ENCODE measurements at places on chromosomes 6 and 20.

- DNase-seq, result no peak
Observed at GRCh38 chr6:116475141-116475540, 14.0 kb downstream of the CALHM6 start.

DNA sequence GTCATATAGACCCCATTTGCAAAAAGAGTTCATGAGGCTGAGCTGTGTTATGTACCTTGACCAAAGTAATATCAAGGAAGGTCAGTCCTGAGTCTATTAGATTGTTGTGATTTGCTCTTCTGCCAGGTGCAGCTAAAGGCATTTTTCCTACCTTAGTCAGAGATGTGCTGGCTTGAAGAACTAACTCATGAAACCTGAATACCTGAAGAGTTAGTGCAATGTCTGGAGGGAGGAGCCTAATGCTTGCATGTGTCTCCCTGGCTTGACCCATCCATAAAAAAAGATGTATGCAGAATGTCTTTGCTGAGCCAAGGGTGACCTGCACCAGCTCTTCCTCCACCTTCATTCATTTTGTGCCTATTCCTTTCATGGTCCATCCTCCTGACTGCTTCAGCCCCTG, 742.0 kb downstream of the KIF16B start:
- DNase-seq, result no peak

- DNase-seq, result no peak
Observed at GRCh38 chr20:33310327-33310899, 27.4 kb downstream of the BPIFB1 start.

DNA sequence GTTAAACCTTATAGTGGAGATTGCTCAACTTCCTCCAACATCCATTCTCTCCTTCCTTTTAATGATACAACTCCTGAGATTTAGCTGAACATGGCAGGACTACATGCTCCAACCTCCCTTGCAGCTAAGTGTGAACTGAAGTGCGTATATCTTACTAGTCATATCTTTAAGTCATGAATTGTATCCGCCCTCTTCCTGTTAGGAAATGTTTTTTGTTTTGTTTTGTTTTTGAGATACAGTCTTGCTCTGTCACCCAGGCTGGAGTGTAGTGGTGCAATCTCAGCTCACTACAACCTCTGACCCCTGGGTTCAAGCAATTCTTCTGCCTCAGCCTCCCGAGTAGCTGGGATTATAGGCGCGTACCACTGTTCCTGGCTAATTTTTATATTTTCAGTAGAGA, 8.8 kb upstream of the OSTM1 start:
- DNase-seq, result no peak

- DNase-seq, result no peak
Observed at GRCh38 chr6:158544428-158544827, 15.5 kb upstream of the TMEM181 start.

DNA sequence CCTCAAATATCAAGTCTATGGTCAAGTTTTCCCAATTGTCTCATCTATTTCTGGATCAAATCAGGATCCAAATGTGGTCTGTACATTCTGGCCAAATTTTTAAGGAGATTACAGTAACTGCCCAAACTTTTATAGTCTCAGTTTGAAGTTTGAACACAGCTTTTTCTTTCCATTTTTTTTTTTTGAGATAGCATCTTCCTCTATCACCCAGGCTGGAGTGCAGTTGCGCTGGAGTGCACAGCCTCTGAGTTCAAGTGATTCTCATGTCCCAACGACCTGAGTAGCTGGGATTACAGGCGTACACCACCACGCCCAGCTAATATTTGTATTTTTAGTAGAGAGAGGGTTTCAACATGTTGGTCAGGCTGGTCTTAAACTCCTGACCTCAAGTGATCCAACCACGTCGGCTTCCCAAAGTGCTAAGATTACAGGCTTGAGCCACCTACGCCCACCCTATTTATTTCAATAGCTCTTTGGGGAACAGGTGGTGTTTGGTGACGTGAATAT, 84.9 kb upstream of the CARMIL1 start:
- no peak for DNase-seq

- no peak for DNase-seq
Observed at GRCh38 chr20:47198254-47198671, 158.2 kb downstream of the ZMYND8 start.

DNA sequence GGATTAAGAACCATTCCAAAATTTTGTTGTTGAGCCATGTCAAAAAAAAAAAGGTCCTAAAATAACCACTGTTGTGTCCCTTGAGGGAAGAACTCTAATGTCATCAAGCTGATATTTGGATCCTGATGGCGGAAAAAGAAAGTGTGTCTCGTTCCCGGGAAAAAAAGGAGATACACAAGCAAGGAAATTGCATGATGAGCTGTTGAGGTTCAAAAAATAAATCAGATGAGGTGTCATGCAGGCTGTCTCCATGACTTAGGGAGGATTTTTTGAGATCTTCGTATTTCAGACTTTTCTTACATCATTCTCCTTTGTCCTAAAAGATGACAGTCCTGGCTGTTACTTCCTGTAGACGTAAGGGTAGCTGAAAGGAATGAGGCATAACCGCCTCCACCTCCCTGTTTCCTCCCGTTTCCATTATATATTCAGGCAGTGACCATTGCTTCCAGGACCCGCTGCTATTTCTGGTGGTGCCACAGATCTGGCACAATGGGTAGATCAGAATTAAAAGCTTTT, 117.3 kb upstream of the TNFAIP3 start:
- DNase-seq, result no peak

GRCh38 chr6:79954849-79955248, 7.5 kb upstream of the ELOVL4 start:
- no peak for DNase-seq

GRCh38 chr6:27019651-27020552, 227.6 kb upstream of the PRSS16 start:
- peak; percentile 77 for DNase-seq

- DNase-seq, result no peak
Observed at GRCh38 chr6:103874575-103874974, 985.1 kb downstream of the HACE1 start.

GRCh38 chr6:118335325-118335816, 212.7 kb upstream of the PLN start:
- DNase-seq, result no peak

- no peak for DNase-seq
Observed at GRCh38 chr20:52746190-52746589, 226.0 kb upstream of the TSHZ2 start.

- no peak for DNase-seq
Observed at GRCh38 chr6:48016020-48016755, 94.8 kb downstream of the PTCHD4 start.

DNA sequence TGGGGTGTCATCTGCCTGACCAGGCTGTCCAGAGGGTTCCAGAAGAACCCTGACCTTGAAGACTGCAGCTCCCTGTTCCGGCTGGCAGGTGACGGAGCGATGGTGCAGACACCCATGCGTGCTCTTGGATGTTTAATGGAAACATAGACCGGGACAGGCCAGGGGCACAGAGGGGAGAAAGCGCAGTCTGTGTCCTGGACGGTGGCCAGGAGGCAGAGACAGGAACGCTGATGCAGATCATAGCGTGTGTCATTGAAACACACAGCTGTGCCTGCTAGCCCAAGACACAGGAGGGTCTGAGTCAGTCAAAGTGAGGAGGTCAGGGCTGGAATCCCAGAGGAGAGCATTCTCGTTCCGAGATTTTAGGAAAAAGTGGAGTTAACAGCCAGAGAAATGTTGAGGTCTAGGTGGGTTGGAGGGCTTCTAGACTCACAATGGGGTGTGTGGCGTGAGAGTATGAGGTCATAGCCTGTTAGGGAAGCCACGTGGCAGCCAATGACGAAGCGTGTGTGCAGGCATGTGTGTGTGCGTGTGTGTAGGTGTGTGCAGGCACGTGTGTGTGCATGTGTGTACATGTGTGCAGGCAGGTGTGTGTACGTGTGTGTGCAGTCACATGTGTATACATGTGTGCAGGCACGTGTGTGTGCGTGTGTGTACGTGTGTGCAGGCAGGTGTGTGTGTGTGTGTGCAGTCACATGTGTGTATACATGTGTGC, 167.0 kb downstream of the ERMARD start:
- no peak for DNase-seq

DNA sequence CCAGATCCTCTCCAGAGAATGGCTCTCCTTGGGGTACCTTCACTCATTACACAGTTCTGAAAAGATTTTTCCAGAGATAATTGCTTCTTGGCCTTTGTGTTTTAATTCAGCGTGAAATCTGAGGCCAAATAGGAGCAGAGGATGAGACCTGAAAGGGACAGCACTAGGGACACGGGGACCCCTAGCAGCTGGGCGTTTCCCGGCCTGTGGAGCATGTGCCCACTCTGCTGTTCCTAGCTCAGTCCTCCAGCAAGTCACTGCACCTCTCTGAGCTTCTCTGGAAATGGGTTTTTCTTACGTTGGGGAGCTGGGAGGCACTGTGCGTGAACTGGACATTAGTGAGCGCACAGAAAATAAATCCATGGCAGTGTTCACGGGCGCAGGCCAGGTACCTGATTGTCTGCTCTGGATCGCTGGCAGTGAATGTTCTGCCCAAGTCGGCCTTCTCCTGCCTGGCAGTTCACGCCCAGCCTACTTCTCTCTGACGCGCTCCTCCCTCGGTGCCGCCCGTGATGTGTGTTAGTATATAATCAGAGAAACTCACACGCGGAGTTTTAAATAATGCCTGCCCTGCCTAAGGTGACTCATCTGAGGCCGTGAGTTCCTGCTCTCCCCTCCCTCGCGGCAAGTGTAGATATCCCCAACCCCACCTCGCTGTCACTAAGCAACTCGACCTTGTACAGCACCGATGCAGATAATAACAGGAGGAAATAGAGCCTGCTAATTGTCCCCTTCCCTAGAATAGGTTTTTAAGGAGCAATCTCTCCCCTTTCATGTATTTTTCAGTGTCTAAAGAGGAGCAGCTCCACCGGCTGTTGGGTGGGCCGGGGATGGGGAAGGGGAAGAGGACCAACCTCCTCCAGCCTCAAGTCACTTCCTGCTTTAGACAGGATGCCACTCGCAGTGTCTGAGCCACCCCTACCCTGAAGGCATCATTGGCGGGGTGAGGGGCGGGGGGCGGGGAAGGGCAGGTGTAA, 2.7 kb upstream of the TUBB2A start:
- no peak for DNase-seq

GRCh38 chr6:38191418-38191817, 371.9 kb downstream of the ZFAND3 start:
- DNase-seq, result no peak

DNA sequence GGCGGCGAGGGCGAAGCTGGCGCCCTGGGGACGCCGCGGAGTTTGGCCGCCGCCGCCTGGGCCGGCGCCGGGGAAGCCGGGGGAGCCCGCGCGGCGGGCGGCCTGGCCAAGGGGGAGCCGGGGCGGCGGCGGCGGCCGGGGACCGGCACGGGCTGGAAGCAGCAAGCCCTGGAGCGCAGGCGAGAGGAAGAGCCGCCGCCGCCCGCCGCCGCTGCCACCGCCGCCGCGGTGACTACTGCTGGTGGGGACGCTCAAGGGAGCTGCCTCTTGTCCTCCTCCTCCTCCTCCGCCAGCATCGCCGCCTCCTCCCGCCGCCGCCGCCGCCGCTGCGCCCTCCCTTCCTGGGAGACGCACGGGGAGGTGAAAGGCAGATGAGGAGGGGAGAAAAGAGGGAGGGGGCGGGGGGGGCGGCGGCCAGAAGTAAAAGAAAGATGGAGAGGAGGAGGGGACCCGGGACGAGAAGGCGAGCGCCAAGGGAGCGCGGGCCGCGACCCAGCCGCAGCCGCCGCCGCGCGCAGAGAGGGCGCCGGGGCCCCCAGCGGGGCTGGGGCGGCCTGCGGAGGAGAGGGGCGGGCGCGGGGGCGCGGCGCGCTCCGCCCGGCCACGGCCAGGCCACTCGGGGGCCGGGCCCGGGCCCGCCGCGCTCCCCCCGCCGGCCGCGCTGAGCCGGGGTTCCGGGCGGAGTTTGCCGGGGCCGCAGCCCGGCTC, 846 bp downstream of the PDE10A start:
- DNase-seq, result no peak
